ENCODE measurements at places on chromosomes 5 and 9. TPM values are rescaled to one million over a fixed set of nuclear protein-coding genes. Genes with fewer than 3 reads are reported as not detected.

Gene GLDC
- 1.4 TPM for total RNA-seq

Gene SLC22A4
- total RNA-seq, result 1.1 TPM

Gene IL13
- total RNA-seq, result not detected

Gene SLC28A3
- 0.44 TPM for total RNA-seq

Gene PBX3
- total RNA-seq, result 42.2 TPM

Gene FAM169A
- 3.2 TPM for total RNA-seq

Gene AGTPBP1
- 11.4 TPM for total RNA-seq

Gene TSSK1B
- 0.11 TPM for total RNA-seq

Gene FBP1
- total RNA-seq, result not detected

Gene GLRA1
- total RNA-seq, result not detected

Gene ADAMTSL2
- not detected for total RNA-seq

Gene GCNT4
- total RNA-seq, result 1.4 TPM

Gene OR1Q1
- not detected for total RNA-seq

Gene NHP2
- total RNA-seq, result 200 TPM

Gene KCNV2
- not detected for total RNA-seq

Gene UNC13B
- total RNA-seq, result 20.7 TPM

Gene SMIM33
- total RNA-seq, result not detected

Gene GZMA
- not detected for total RNA-seq

Gene PDLIM4
- 107 TPM for total RNA-seq

Gene IFNA13
- not detected for total RNA-seq

Measured in uterine smooth muscle cell (primary cell).